Effector memory CD4-positive, alpha-beta T cell (primary cell): ENCODE measurements at places on chromosomes 3 and 15.

DNA sequence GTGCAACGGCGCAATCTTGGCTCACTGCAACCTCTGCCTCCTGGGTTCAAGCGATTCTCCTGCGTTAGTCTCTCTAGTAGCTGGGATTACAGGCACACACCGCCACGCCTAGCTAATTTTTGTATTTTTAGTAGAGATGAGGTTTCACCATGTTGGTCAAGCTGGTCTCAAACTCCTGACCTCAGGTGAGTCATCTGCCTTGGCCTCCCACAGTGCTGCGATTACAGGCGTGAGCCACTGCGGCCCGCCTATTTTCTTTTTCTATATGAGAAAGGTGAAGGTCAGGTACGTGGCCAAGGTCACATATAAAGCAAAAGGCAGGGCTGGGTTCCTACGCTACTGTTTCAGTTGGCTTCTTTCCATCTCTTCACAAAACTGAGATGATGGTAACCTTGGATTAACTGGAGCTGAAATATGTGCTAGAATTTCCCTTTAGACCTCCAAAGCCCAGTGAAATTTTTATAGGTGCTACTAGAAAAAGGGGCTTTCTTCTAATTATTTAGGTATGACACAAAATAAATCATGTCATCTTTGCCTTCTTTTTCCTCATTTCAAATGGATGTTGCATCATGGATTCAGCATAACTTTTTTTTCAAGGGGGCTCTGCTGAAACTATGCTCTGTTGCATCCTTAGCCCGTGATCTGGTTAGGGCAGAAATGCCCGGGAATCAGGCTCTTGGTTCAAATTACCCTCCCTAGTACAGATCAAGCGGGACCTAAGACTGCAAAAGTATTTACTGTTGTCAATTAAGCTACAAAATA is 68.5 kb downstream of the MYO1E start:
- DNase-seq: no peak

GRCh38 chr3:161412123-161412522 is 40.8 kb upstream of the SPTSSB start:
- DNase-seq: no peak

- DNase-seq: no peak
Observed at GRCh38 chr3:107206141-107206540, 171.1 kb upstream of the CCDC54 start.

DNA sequence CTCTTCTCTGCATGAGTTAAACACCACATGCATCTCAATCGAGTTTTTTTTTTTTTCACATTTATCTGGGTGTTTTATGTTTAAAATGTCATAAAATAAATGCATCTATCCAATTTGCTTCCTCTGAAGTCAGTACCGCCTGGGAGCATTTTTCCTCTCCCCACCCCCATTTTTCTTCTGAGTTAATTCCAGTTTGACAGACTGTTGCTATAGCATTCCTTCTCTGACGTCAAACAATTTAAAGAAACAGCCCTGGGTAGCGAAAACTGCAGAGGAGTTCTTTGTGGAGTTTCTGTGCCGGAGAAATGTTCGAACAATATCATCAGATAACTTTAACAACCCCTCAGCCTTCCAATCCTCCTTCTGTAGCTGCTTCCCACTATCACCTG is 900 bp upstream of the GNB4 start:
- no peak for DNase-seq
